Activated CD4-positive, alpha-beta T cell treated with anti-CD3 and anti-CD28 coated beads, Interleukin-2, amount 50 U/mL, for 16 hours (primary cell): ENCODE measurements at places on chromosomes 3 and 15.

- no peak for DNase-seq
Measured at GRCh38 chr15:71121442-71121841, 6.2 kb downstream of the THSD4 start.

GRCh38 chr3:44076221-44076829 is 165.4 kb upstream of the TOPAZ1 start:
- no peak for DNase-seq

- no peak for DNase-seq
Measured at GRCh38 chr15:70321172-70321819, 223.6 kb upstream of the TLE3 start.

DNA sequence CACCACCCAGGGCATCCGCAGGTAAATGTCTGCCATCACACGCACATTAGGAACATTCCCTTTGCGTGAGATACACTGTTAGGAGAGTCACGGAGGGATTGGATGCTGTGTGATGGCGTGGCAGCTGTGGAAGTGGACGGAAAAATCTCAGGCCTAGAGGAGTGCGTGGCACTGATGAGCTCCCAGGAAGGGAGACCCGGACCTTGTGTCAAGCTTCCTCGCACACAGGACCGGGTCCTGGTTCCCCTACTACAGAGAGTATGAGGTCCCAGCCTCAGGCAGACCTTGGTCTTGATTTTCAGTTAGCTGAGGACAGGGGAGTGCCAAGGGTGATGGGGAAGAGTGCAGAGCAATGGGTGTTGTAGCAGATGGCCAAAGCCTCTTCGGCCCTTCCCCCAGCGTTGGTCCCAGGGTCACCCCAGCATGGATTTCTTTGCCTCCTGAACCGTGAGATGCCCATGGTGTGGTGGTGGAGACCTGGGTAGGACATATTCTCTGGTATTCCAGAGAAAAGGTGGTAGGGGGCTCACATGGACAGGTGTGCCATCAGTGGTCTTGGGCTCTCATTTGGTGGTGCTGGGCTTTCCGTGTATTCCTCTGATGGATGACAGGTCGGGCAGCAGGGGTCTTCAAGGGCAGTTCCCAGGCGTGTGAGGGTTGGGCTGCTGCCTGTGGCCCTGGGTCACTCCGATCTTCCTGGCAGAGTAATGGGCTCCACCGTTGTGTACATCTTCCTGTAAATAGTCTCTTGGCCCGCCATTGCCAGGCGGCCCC is 105.1 kb downstream of the SNRPN start:
- no peak for DNase-seq

DNA sequence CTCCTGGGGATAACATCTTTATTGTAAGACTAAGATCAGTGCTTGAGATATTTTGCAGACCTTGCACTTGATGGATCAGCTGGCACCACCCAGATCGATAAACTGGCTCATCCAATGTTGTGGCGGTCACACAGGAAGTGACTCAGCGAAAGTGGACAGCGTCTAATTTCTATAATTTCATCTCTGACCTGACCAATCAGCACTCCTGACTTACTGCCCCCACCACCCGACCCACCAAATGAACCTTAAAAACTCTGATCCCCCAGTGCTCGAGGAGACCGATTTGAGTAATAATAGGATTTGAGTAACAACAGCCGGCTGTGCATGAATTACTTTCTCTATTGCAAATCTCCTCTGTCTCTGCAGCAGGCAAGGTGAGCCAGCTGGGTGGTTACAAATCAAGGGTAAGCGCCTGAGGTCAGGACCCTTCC is 62.7 kb upstream of the RNU6-1 start:
- DNase-seq, result no peak

DNA sequence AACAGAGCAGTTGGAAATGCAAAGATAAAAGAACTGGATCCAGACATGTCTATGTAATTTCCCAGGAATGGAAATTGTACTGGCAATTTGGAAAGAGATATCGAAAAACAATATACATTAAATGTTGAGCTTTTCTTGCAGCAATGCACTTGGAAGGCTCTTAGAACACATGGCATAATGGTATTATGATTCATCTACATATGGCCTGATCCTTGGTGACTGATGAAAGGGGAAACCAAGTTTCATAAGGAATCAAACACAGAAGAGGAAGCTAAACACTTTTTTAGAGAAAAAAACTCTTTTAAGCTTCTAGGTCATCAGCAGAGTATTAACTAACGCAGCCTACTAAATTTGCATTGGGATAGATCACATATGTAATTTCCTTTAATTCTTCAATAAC is 12.4 kb upstream of the GREM1 start:
- DNase-seq, result no peak

DNA sequence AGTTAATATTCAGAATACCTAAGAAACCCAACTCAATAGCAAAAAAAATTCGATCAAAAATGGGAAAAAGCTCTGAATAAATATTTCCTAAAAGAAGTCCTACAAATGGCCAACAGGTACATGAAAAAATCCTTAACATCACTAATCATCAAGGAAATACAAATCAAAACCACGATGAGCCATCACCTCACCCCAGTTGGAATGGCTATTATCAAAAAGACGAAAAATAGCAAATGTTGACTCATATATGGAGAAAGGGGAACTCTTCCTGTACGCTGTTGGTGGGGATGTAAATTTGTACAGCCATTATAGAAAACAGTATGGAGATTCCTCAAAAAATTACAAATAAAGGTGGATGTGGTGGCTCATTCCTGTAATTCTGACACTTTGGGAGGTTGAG is 29.6 kb upstream of the SGO1 start:
- no peak for DNase-seq

- no peak for DNase-seq
Measured at GRCh38 chr3:172903642-172904320, 153.3 kb downstream of the ECT2 start.

DNA sequence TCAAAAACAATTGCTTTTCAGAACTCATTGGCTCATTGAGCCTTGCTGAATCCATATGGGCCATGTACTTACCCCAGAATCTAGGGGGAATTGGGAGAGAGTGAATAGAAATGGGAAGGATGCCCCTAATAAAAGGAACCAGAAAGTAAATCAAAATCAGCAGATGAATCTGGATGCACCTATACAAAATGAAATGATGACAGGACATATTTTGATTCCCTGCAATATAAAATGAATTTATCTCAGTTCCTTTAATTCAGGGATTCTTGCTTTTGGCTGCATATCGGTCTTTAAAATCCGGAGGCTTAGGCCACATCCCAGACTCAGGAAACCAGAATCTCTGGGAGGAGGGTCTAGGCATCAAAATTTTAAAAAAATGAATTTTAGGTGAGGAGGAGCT is 107.7 kb upstream of the NEO1 start:
- DNase-seq, result no peak

GRCh38 chr3:123031051-123031450 is 3.5 kb upstream of the SEMA5B start:
- DNase-seq, result no peak

- DNase-seq, result peak; percentile 52
Measured at GRCh38 chr15:63971427-63971805, 74.9 kb downstream of the DAPK2 start.

- DNase-seq, result no peak
Measured at GRCh38 chr3:148659512-148659911, 38.2 kb upstream of the AGTR1 start.

DNA sequence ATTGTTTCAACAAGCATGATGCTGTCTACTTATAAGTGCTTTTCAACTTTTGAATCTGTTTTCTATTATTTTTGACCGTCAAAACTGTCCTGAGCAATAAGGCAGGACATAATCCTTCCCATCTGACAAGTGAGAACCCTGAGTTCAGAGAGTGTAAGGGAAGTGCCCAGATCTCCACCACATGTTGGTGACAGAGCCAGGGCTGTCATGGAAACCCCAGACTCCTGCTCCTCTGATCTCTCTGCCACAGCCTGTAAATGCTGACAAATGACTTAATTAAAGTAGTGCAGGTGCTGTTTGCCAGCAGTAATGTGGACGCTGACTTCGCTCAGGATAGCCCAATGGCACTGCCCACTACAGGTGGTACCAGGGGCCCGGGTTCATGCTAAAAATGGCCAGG is 40.3 kb downstream of the SPSB4 start:
- DNase-seq, result no peak

DNA sequence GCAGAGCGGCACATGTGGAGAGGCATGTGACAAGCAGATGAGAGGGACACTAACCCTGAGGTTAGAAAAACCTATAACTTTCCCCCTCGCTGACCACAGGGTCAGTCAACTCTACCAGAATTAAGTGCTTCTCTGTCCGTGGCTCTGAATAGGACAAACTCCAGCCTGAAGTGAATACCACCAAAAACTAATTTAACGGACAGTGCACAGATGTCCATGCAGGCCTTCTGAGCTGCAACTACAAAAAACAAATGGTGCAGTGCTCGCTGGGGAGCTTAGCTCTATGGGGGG is 59.3 kb downstream of the ADCY5 start:
- no peak for DNase-seq

- no peak for DNase-seq
Measured at GRCh38 chr3:188319569-188319968, 165.6 kb downstream of the LPP start.

DNA sequence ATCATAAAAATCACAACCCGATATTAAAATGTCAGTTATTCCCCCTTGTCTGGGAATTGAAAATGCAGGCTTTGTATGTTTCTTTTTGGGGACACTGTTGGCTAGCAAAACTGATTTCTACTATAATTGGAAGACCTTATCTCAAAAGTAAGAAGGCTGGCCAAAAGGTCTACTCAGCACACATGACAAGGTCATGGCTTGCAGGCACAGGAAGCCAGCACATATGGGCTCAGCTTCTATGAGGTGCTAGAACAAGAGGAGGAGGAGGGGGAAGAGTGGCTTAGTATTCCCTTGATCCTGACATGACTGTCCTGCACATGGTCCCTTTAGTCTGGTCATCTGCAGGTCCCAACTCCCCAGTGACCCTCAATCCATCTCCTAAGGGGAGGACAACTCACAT is 681.2 kb downstream of the SQOR start:
- DNase-seq, result no peak

DNA sequence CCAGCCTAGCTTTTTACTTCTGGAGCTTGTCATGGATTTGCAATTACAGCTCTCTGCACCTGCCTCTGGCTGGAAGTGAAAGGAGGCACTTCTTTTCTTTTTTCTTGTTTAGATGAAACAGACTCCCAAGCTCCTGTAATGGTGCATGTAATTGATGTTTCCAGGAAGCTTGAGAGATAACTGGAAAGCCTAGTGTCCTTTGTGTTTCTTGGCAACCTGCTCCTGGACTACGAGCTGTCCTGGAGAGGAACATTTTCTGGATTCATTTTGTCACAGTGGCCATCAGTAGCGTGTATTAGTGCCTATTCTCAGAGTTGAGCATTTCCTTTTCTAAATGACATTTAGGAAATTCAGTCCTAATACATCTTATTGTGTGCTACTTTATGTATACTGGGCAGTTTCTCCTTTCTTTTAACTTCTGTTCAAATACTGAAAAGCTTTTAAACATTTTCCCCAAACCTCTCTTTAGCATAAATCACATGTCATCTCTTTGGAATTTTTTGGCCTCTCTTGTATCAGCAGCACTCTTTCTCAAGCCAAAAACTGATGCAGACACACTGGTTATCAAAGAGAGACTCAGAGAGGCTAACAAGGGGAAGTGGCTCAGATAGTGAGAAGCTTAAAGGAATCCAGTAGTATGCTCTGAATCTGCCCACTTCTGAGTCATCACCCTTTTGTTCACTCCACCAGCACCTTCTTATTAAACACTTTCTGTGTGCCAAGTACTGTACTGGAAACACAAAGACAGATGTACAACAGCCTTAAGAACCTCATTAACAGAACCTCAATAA is 62.6 kb upstream of the SLC2A2 start:
- DNase-seq, result peak; percentile 16

DNA sequence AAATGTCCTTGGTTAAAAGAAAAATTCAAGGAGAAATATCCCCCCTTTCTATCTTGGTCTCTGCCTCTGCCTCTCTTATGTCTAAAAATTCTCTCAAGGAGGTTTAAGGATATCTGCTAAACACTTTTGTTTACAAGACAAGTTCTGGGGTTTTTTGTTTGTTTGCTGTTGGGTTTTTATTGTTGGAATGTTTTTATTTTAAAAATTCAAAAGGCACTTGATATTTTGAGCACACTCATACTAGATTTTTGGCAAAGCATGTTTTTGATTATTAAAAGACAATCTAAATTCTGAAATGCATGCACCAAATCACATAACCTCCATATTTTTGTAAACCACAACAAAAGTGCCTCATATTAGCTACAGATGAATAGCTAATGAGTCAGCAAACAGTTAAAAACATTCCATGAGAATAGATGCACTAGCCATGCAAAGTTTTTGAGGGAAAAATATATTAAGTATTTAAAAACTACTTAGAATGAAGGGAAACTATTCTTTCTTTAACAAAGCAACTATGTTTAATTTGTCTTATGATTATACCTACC is 84.6 kb downstream of the ZBTB20 start:
- DNase-seq, result no peak

DNA sequence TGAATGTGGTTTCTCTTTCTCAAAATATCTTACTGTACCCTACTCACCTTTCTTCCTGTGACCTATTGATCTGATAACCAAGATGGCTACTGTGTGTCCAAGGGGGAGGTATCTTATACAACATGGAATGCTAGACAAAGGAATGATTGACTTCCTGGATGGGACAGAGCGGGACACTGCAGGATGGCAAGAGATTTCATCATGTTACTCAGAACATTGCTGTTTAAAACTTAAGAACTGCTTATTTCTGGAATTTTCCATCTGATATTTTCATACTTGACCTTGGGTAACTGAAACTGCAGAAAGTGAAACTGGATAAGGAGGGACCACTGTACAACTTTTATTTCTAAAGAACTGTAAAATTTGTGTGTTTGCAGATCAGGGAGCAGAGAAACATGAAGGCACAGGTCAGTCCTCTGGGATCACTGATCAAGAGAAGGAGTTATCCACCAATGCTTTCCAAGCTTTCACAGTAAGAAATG is 18.5 kb downstream of the CNOT10 start:
- DNase-seq, result no peak

- DNase-seq, result peak; percentile 49
Measured at GRCh38 chr3:139629033-139629432, 48.7 kb downstream of the NMNAT3 start.

DNA sequence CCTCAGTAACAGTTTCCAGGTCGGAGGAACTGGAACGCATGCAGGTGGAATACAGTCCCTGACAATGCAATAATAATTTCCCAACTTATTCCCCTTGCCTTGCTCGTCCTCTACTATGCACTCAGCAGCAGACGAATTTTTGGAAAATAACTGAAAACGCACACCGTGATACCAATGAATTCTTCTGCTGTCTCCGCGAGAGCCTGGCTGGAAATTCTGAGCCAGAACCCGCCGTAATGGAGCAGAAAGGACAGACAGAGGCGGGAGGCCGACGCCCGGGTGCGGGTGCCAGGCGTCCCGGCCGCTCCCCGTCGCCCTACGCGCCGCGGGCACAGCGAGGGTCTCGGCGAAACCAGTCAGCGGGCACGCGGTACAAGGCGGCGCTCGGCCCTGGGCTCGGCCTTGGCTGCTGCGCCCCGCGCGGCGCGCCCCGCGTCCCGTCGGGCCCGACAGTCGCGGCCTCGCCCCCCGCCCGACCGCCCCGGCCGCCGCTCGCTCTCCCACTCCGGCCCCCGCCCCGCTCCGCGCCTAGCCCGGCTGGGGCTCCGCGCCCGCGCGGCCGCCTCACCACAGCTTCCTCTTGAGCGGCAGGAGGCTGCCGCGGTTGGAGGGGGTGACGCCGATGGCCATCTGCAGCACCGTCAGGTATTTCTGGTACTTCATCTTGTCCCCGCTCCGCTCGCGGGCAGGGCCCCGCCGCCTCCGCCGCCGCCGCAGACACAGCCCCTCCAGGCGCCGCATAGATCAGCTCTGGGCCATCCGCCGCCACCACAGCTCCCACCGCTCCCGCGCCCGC is 114.5 kb upstream of the GOLGA8J start:
- no peak for DNase-seq
